NCI-H774 (cell line): ENCODE measurements at places on chromosomes 6 and 20.

- DNase-seq = no peak
These were observed 735 bp upstream of the MOG start for GRCh38 chr6:29656157-29656556.

GRCh38 chr6:96532399-96532798 is 10.8 kb downstream of the UFL1 start:
- no peak for DNase-seq

DNA sequence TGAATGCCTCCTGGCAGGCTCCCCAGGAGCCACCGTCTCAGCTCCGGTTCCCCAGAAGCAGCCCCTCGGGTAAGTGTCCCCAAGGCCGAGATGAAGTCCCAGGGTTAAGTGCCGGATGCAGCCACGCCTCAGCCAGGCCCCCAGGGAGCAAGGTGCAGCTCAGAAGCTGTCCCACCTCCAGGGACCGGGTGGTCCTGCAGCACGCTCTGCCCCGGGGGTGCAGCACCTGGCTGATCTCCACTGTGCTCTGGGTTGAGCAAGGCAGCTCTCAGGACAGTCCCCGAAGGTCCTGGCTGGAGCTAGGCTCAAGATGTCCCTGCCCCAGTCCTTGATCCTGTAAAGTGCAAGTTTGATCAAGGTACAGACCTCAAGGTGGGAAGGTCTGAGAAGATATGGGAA is 15.1 kb upstream of the NTSR1 start:
- no peak for DNase-seq

GRCh38 chr20:63028461-63028921 is 21.7 kb upstream of the BHLHE23 start:
- DNase-seq = no peak
